Epithelial cell of proximal tubule (primary cell): ENCODE measurements at places on chromosomes 5 and 9.
A peak's percentile ranks its signal among the peaks of the same experiment; 100 is the strongest.

- DNase-seq, result no peak
Observed at GRCh38 chr5:181109489-181110013, 21.4 kb downstream of the OR2V1 start.

- no peak for DNase-seq
Observed at GRCh38 chr5:168740092-168740800, 161.1 kb upstream of the PANK3 start.

GRCh38 chr9:134519375-134520070, 122.1 kb upstream of the COL5A1 start:
- no peak for DNase-seq

DNA sequence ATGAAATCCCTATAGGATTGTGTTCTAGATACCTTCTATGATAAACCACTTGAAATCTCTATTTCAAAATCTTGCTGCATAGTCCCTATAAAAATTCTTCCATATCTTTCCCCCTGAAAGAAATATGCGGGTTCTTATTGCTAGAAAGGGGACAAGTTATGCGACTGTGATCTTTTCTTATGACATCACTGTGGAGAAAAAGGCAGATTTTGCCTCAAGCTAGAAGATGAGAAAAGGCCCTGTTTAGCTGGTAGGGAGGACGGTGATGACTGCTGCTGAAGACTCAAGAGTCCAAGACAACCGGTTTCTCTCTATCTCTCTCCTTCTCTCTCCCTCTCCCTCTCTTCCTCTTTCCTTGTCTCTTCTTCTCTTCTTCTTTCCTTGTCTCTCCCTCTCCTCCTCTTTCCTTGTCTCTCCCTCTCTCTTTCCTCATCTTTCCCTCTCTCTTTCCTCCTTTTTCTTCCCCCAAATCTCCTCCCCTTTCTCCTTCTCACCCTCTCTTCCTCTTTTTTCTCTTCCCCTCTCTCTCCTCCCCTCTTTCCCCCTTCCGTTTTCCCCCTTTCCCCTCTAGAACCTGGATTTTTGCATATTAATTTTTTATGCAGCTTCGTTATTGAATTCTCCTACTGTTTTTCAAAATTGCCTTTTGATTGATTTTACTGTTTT, 5.3 kb downstream of the OR2S2 start:
- no peak for DNase-seq

DNA sequence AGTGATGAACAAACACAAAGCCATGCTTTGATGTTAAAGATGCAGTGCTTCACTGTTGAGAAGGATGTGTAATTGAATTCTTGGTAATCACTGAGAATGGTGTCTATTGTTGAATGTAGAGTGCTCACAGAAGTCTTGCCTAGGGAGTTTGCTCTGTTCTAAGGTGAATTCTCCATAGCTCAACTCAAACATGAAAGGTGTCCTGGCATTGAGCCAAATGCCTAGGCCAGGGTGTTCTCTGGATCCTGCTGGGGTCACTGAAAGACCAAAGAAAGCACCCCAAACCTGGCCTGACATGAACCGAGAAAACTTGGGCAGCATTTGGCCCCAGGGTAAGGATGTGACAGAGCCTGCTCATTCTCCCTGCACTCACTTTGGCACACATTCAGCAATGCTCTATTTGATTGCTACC, 217.3 kb downstream of the ARL15 start:
- DNase-seq, result no peak

DNA sequence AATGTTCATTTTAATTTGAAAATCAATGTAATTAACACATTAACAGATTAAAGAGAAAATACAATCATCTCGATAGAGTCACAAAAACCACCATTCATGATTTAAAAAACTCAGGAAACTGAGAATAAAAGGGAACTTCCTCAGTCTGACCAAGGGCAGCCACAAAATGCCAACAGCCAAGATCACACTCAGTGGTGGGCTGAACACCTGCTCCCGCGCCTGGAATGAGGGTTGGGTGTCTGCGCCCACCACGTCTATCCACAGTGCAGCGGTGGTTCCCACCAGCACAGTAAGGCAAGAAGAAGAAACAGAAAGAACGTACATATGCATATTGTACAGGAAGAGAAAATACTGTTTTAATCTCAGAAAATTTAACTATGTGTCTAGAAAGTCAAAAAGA, 11.7 kb upstream of the NSMF start:
- no peak for DNase-seq

DNA sequence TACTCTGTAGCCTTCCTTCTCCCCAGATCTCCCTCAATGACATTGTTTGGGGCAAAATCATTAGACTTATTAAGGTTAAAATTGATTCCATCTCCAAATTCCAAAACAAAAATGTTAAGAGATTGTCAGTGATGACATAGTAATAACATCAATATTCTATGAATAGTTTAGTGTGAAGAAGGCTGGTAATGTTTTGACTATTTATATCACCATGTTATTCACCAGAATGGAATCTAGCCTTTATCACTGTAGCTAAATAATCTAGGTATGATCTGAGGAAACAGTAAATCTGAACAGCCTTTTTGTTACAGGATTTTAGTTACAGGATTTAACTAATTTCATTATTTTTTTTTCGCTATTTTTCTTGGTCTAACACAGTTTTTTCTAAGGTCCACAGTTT, 929 bp upstream of the PLPP6 start:
- no peak for DNase-seq

DNA sequence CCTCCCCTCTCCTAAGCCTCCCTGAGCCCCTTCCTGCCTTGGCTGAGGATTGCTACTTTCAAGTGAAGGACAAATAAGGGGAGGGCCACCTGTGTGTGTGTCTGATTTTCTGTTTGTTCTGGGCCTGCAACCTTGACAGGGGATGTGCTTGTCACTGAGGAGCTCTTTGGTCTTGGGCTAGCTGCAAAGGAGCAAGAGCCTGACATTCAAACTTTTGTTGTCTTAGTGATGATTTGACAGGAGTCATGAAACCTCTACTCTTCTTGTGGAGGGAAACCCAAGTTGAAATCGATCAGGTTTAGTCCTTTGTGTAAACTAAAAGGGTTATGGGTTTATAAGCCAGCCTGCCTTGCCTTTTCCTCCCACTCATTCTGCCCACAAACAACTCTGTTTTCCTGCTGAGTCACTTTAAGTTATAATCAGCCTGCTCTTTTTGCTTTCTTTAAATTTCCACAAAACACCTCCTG, 16.9 kb downstream of the CLTA start:
- DNase-seq, result no peak

DNA sequence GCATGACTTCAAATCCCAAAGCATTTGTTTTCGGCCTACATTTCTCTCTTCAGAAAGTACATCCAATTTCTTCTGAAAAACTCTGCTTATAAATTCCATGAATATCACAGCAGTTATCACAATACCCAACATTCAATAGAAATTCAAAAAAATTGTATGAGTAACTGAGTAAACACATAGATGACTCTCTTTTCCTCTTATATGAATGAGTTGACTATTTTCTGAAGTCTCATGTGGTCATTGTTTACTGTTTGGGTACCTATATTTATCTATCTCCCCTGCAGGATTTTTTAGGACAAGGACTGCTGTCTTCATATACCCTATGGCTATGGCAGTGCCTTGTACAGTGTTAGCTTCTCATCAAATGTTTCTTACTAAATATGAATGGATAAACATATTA, 157.1 kb downstream of the HTR1A start:
- DNase-seq, result no peak

DNA sequence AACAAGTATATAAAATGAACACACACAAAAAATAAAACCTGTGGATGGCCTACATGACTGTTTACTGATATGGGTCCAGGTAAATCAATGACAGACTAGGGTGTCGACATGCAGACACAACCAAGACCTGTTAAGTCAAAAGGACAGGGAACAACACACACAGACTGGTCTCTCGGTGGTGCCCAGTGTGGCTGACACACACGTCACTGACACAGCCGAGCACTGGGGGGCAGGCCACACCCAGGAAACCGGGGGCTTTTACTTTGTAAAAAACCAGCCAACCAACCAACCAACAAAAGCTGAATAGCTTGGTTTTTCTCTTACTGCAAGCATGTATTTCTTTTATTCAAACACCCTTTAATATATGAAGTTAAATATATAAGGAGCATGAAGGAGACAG, 5.0 kb downstream of the FAM163B start:
- DNase-seq, result no peak

- DNase-seq, result no peak
Observed at GRCh38 chr5:6436715-6437331, 11.8 kb upstream of the UBE2QL1 start.

DNA sequence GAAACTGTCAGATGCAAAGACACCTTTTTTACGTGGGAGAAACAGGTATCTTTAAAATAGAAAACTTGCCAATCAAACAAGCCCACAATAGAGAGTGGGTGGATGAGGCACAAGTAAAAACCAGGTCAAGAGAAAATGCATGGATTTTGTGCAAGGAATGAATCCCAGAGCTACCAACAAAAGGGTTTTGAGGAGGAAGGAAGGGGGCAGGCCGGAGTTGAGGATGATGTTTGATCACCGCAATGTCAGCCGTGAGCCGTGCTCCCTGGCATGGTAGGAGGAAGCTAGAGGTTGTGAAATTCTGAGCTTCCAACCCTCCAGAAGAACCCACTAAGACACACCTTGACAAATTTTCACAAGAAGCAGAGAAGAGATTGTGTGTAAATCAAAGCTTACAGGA, 53.2 kb downstream of the HRH2 start:
- no peak for DNase-seq

DNA sequence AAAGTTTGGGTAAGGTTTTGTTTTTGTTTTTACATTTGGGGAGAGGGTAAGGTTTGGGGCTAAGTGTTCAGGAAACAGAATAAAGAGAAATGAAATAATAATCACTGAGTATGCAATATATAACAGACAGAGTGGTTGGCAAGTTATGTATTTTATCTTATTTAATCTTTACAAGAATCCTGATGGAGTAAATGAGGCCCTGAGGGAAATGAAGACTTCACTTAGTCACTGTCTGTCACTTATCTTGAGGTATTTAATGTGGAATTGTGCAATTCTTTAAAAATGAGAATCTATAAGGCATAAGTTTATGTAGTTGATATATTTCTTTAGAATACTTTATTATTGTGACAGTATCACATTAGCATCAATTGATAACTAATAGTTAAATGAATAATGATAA, 48.1 kb downstream of the TEK start:
- no peak for DNase-seq

DNA sequence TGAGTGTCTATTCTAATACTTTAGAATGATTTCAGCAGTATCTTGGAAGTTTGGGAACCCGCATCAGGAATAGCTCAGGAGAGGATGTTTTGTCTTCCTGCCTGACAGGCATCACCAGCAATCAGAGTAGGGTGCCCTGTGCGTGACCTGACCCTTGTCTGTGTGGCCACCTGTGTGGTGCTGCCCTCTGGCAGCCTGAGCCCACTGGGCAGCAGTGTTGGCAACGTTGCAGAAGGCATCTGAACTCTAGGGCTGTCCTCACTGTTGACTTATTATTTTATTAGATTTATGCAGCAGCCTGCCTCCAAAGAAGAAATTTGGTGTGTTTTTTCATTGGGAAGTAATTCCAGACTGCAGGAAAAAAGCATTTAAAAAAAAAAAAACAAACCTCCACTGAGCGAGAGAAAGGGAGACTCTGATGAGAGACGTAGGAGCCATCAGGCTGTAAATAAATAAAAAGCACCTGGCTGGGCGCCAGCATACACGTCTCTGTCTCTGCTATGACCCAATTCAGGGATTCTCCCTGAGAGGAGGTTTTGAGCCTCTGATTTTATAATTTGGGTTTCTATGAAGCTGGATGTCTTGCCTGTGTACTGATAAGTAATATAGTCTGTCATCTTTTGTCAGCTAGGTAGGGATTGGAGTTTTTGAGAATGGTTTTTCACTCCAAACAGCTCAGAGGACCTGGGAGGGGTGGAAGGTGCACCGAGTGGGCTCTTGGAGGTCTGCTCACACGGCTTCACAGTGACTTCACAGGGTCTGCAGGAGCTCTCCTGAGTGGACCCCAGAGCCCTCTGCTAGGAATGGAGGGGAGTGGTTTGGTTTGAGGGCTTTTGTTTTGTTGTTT, 49.0 kb downstream of the FAM78A start:
- no peak for DNase-seq

DNA sequence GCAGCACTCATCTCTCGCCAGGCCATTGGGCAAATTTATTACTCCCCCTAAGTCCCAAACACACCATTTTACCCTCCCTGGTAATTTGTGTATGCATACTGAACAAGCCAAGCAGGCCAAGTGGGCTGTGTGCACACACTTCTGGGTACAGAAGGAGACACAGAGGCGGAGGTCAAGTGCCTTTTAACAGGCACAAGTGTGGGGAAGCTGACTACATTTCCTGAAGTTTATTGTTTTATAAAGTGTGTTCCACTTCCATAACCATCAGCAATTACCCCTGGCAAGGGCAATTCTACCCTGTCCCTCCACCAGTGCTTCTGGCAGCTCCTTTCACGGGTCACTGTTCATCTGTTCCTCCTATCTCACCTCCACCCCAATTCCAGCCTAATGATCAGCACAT, 93.9 kb downstream of the SETX start:
- DNase-seq, result no peak

DNA sequence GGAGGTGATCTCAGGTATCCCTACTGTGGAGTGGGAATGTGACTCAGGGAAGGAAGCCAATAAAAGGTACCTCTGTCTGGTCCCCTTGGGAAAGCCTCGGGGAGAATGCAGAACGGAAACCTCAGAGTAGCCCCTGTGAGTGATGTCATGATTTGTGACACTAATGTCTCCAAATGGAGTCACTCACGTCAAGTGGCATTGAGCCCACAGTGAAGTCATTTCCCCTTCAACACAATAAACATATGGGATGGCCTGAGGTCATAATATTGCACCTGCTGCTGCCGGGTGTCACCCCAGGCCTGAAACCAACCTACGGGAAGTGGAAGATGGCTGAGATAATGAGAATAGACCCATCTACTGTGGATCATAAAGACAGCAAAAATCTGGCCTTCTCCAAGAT, 75.9 kb upstream of the GOLM1 start:
- no peak for DNase-seq

GRCh38 chr9:15293084-15293483, 13.9 kb downstream of the TTC39B start:
- DNase-seq, result no peak

- no peak for DNase-seq
Observed at GRCh38 chr5:68450245-68450852, 234.8 kb downstream of the PIK3R1 start.

DNA sequence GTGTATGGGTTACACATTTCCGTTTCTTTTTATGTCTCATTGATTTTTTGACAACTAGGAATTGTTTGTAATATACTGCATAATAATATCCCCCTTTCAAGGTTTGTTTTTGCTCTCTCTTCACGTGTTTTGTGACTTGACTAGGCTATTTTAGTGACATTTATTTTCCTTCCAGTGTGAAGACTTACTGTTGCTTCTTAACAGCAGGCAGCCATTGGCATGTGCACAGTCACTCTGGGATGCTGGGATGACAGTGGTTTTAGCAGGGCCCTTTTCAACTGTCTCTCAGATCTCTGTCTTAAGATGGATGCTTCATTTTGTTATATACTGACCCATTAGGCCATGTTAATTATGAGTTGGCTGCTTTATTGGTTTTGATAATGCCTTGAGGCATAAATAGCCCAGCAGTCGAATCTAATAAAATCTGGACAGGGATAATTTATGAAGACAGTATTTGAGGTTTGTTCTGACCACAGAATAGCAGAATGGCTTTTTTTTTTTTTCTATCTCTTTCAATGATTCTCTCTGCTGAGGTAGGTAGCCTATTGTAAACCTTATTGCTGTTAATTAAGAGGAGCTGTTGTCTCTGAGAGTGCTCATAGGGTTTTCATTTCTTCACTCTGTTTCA, 536.0 kb downstream of the GABRG2 start:
- no peak for DNase-seq

- DNase-seq, result peak; percentile 66
Observed at GRCh38 chr5:134436523-134437339, 25.1 kb upstream of the CDKN2AIPNL start.
